ENCODE measurements at places on chromosomes 5 and 9.
A peak's percentile ranks its signal among the peaks of the same experiment; 100 is the strongest.

DNA sequence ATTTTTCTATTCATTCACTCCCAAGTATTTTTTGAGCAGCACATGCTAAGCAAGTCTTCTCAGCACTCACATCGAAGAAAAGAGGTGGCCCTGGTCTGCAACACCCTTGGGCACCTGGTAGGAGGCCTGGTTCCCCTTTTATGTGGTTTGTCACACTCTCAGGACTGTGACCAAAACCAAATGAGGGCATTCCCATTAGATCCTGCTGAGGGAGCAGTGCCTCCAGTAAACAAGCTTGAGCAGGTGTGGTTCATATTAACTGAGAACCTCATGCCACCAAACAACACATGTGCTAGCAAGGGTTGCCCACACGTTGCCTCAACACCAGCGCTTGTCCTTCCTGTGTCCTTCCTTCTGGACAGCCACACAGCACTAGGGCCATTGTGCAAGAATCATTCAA is 26.9 kb upstream of the SYK start:
- DNase-seq, result no peak

DNA sequence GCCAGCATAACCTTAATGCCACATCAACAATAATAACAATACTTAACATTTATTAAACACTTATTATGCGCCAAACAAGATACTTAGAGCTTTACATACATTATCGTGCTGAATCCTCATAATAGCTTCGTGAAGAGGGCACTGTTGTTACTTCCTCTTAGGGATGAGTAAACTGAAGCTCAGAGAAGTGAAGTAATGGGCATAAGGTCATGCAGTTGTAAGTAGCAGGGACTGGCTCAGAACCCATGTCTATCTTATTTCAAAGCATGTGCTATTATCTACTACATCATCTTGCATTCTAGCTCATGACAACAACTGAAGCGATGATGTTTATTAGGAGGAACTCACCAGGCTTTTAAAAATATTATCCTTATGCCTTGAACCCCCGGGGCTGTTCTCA is 34.9 kb upstream of the PPP3R2 start:
- no peak for DNase-seq

DNA sequence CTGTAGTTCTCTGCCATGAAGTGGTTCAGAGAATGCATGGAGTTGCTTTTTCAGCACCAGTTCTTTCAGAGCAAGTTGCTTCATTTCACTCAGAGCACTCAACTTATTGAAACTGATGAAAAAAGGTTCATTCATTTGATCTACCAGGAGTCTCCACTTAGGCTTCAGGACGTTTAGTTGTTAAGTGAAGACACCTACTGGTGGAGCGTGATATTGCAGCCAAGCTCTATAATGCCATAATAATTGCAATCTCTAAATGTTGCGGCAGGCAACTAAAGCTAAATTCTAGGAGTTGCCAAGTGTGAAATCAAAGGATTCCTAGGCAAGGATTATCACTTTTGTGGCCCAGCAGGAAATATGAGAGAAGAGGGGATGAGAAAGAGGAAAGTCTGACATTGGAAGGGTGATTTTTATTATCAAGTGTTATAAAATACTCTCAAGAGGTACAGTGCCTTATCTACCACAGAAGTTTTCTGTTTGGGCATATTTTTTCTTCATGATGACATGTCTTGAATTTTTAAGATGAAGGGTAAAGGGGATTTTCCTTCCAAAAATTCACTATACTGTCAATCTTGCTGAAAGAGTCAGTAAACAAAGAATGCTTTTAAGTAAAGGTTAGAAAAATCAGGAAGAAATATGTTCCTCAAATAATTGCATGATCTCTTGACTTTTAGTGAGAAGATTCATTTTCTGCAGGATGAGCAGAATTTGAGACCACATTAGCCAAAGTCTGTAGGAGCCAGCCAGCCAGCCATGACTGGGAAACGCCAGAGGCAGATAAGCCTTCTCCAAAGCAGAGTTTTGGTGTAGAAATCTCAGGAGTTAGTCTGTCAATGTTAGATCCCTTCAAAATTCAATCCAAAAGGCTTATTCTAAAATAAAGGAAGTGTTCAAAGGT is 83.4 kb downstream of the SH3PXD2B start:
- DNase-seq, result no peak

- DNase-seq, result no peak
Observed at GRCh38 chr5:18761801-18762200, 1127.5 kb downstream of the TAF11L14 start.

GRCh38 chr9:83957248-83957513 is 22.8 kb downstream of the HNRNPK start:
- DNase-seq, result no peak

DNA sequence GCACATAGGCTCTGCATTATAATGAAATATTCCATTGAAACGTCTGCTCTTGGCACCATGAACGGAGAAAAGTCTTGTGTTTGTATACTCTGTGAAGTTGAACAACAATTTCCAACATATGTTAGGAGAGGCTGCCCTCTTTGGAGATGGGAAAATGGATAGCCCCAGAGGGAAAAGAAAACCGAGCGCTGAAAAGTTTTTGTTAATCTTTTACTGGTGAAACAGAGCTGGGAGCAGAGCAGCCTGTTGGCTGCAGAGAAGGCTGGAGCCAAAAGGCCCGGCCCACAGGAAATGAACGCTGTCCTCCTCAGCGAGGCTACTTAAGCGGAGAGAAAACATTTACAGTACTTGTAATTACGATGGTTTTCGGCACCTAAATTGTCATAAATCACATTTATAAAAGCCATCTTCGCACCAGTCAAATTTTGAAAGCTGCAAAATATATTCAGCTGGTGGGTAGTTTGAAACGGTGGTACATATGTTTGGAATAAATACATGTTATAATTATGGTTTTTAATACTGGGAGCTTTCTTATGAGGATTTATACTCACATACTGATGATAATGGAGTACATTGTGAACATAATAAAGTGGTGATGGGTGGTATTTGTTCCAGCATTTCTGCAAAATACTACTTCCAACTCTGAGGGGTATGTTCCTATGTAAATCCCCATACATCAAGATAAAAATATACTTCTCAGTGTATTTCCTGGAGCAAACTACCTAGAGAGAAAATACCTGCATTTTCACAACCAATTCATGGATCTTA is 129.6 kb upstream of the CNTLN start:
- DNase-seq, result peak; percentile 10

DNA sequence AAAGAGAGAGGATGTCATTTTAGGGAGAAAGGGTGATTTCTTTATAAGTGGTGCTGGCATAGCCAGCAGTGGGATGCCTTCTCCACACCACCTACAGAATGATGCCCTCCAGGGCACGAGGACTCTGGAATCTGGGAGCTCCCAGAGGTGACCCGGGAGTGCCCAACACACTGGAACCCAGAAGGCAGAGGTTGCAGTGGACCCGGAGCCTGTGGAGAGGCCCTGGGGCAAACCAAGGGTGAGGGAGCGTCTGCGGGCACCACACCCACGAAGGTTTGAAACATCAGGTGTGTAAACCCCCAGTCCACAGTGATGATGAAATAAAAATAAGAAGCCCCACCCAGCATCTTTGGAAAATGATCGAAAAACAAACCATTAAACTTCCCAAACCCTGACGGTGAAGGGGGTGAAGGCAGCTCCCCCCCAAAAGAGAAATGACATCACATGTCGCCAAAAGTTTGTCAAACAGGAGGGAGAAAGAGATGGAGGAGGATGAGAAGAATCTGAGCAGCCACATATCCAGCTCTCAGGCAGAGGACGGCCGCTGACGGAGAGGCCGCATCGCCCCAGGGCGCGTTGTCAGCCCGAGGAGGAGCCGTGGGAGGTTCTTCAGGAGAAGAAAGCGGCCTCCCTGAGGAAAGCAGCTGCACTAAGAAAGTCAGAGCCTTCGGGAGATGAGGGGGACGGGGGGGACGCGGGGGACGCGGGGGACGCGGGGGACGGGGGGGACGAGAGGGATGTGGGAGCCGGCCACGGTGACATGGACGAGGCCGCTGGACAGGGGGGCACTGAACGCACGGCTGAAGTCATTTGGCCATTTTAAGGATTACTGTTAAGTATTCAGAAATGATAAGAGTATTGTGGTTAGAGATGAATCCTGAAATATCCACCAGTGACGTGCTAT is 43.1 kb upstream of the NSMF start:
- DNase-seq, result no peak

DNA sequence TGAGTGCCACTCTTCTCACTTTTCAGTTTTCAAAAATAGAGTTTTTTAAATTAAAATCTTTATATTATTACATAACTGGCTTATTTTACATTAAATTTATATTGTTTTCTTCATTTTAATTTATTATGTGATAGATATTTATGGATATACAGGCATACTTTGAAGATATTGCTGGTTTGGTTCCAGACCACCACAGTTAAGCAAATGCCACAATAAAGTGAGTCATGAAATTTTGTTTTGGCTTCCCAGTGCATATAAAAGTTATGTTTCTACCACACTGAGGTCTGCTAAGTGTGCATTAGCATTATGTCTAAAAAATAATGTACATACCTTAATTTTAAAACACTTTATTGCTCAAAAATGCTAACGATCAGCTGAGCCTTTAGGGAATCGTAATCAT is 47.4 kb downstream of the NDUFS4 start:
- no peak for DNase-seq
